ENCODE measurements at places on chromosomes 12 and 14. TPM values are rescaled to one million over a fixed set of nuclear protein-coding genes. Genes with fewer than 3 reads are reported as not detected.

Gene TBC1D30
- 5.6 TPM for total RNA-seq

Gene CEP83
- total RNA-seq, result 22.1 TPM

- H3K27me3 ChIP-seq, result no peaks in the 10 kb centered on the region
- H3K4me3 ChIP-seq, result no peak overlapping the region
- H3K4me1 ChIP-seq, result peaks cover 3% of the 10 kb centered on the region
- no peak overlapping the region for H3K27ac ChIP-seq
- H3K36me3 ChIP-seq, result peaks cover 13% of the 10 kb centered on the region
These were observed 552.5 kb downstream of the DIO2 start for GRCh38 chr14:79658769-79659168.

GRCh38 chr12:50050410-50051098 lies 6.8 kb upstream of the ASIC1 start:
- H3K4me3 ChIP-seq, result peak overlapping the region; percentile 80
- H3K27me3 ChIP-seq, result peaks cover 55% of the 10 kb centered on the region
- H3K27ac ChIP-seq, result no peak overlapping the region

GRCh38 chr12:62960324-62960723 lies 25.4 kb upstream of the PPM1H start:
- DNase-seq, result no peak
- peaks cover 28% of the 10 kb centered on the region for H3K4me1 ChIP-seq
- no peak overlapping the region for H3K4me3 ChIP-seq
- no peaks in the 10 kb centered on the region for H3K27me3 ChIP-seq
- H3K27ac ChIP-seq, result no peak overlapping the region

- no peak for DNase-seq
- peaks cover 4% of the 10 kb centered on the region for H3K4me1 ChIP-seq
- H3K36me3 ChIP-seq, result no peaks in the 10 kb centered on the region
- peaks cover 8% of the 10 kb centered on the region for H3K27me3 ChIP-seq
- H3K27ac ChIP-seq, result peak overlapping the region; percentile 92
- no peak overlapping the region for H3K4me3 ChIP-seq
These were observed 13.0 kb downstream of the TMEM52B start for GRCh38 chr12:10191865-10192264.

- H3K4me1 ChIP-seq, result peaks cover 4% of the 10 kb centered on the region
- H3K27me3 ChIP-seq, result peaks cover 48% of the 10 kb centered on the region
- DNase-seq, result no peak
- H3K27ac ChIP-seq, result no peak overlapping the region
These were observed 113.6 kb downstream of the SLC15A5 start for GRCh38 chr12:16163901-16164300.

- H3K27ac ChIP-seq, result no peak overlapping the region
- H3K4me3 ChIP-seq, result no peak overlapping the region
- H3K4me1 ChIP-seq, result peaks cover 28% of the 10 kb centered on the region
- H3K27me3 ChIP-seq, result no peaks in the 10 kb centered on the region
- H3K36me3 ChIP-seq, result peaks cover 4% of the 10 kb centered on the region
These were observed 29.5 kb downstream of the BMP4 start for GRCh38 chr14:53927171-53927570.

- no peaks in the 10 kb centered on the region for H3K27me3 ChIP-seq
- DNase-seq, result no peak
- no peak overlapping the region for H3K27ac ChIP-seq
- no peaks in the 10 kb centered on the region for H3K4me1 ChIP-seq
These were observed 220.3 kb downstream of the KLHL28 start for GRCh38 chr14:44741431-44741830.

DNA sequence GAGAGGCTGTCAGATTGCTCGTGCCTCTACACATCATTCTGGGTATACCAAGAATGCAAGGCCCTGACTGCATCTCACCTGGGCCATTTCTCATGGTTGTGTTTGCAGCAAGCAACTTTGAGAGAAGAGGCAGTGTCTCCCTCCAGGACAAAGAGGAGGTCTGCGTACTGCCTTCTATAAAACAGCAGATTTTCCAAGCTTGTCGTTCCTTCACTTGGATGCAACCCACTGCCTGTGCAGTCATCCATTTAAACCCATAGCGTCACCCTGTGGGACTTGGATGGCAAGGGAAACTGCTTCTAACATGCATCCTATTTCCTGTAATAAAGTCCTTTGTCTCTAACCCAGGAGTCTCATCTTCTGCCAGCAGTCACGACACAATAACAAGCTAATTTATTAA lies 1.3 kb downstream of the POMT2 start:
- peak overlapping the region; percentile 93 for H3K27ac ChIP-seq
- no peak for DNase-seq
- peaks cover 33% of the 10 kb centered on the region for H3K4me1 ChIP-seq
- H3K4me3 ChIP-seq, result peak overlapping the region; percentile 98
- no peaks in the 10 kb centered on the region for H3K36me3 ChIP-seq
- H3K27me3 ChIP-seq, result no peaks in the 10 kb centered on the region

- H3K27me3 ChIP-seq, result no peaks in the 10 kb centered on the region
- peak overlapping the region; percentile 99 for H3K27ac ChIP-seq
- peaks cover 22% of the 10 kb centered on the region for H3K36me3 ChIP-seq
- peaks cover 44% of the 10 kb centered on the region for H3K4me1 ChIP-seq
- peak overlapping the region; percentile 88 for H3K4me3 ChIP-seq
These were observed 769 bp upstream of the EMP1 start for GRCh38 chr12:13195785-13196129.

DNA sequence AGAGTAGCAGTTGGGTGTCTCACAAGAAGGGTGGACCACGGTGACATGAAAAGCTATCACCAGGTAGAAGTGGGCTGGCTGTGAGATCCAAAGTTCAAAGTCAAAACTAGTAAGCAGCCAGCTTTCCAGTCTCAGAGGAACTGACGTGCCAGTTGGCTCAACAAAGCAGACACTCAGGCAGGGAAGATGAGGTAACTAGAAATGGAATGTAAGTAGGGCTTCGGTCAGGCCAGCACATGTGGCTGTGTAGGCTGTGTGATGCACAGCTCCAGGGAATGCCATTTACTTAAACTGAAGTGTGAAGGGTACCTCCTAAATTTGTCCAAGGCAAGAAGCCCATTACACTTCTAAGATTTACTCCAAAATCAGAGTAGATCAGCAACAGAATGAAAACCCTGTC lies 43.6 kb downstream of the PTPRR start:
- H3K27me3 ChIP-seq, result no peaks in the 10 kb centered on the region
- DNase-seq, result no peak
- H3K36me3 ChIP-seq, result no peaks in the 10 kb centered on the region
- H3K27ac ChIP-seq, result no peak overlapping the region

- no peaks in the 10 kb centered on the region for H3K4me1 ChIP-seq
- DNase-seq, result no peak
- H3K27me3 ChIP-seq, result no peaks in the 10 kb centered on the region
These were observed 68.1 kb downstream of the LRRC74A start for GRCh38 chr14:76894308-76894707.

DNA sequence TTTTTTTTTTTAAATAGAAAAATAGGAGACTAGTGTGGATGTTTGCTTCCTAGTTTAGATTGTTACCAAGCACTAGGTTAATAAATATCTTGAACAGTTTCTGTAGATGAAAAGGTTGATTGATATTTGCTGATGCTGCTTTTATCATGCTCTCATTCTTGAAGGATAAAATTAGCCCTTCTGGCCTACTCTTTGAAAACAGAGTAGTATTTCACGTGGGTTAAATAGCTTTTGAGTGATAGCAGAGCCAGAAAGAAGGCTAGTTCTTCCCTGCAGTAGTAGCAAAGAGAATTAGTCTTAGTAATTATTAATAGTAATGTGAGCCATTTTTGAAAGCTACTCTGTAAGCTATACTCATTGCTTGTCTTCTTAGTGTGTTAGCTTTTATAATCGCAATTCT lies 5.2 kb downstream of the NEDD1 start:
- no peak overlapping the region for H3K4me3 ChIP-seq
- peaks cover 36% of the 10 kb centered on the region for H3K4me1 ChIP-seq
- H3K27me3 ChIP-seq, result no peaks in the 10 kb centered on the region

GRCh38 chr14:26078561-26078960 lies 519.3 kb downstream of the NOVA1 start:
- H3K4me1 ChIP-seq, result peaks cover 16% of the 10 kb centered on the region
- H3K36me3 ChIP-seq, result no peaks in the 10 kb centered on the region
- no peaks in the 10 kb centered on the region for H3K27me3 ChIP-seq
- no peak overlapping the region for H3K4me3 ChIP-seq

DNA sequence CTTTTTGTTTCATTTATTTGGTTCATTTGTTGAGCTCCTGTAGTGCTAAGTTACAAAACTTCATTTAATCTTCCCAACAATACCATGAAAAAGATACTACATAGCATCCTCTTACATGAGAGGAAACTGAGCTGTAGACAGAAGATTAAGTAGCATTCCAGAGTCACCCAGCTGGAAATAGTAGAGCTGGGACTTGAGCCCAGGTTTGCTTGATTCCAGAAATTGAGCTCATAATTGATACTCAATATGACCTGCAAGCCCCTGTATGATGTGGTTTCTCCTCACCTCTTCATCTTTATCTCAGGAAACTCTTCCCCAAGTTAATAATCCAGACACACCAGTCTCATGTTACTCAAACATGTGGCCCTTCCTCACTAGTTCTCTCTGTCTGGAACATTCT lies 87.0 kb upstream of the DAAM1 start:
- H3K4me1 ChIP-seq, result peaks cover 5% of the 10 kb centered on the region
- H3K36me3 ChIP-seq, result no peaks in the 10 kb centered on the region
- no peak overlapping the region for H3K27ac ChIP-seq
- DNase-seq, result no peak
- H3K27me3 ChIP-seq, result no peaks in the 10 kb centered on the region
- no peak overlapping the region for H3K4me3 ChIP-seq

GRCh38 chr12:118357257-118358007 lies 15.3 kb downstream of the TAOK3 start:
- no peaks in the 10 kb centered on the region for H3K27me3 ChIP-seq
- DNase-seq, result no peak
- peak overlapping the region; percentile 33 for H3K4me3 ChIP-seq
- H3K4me1 ChIP-seq, result peaks cover 12% of the 10 kb centered on the region

- H3K36me3 ChIP-seq, result no peaks in the 10 kb centered on the region
- no peaks in the 10 kb centered on the region for H3K4me1 ChIP-seq
These were observed 413.6 kb downstream of the BTG1 start for GRCh38 chr12:91732086-91732485.

Measured in type B pancreatic cell (in vitro differentiated cells).